DMS 273 treated with DMSO at 0.1 percent for 48 hours (cell line): ENCODE measurements at places on chromosomes 5 and 9.

DNA sequence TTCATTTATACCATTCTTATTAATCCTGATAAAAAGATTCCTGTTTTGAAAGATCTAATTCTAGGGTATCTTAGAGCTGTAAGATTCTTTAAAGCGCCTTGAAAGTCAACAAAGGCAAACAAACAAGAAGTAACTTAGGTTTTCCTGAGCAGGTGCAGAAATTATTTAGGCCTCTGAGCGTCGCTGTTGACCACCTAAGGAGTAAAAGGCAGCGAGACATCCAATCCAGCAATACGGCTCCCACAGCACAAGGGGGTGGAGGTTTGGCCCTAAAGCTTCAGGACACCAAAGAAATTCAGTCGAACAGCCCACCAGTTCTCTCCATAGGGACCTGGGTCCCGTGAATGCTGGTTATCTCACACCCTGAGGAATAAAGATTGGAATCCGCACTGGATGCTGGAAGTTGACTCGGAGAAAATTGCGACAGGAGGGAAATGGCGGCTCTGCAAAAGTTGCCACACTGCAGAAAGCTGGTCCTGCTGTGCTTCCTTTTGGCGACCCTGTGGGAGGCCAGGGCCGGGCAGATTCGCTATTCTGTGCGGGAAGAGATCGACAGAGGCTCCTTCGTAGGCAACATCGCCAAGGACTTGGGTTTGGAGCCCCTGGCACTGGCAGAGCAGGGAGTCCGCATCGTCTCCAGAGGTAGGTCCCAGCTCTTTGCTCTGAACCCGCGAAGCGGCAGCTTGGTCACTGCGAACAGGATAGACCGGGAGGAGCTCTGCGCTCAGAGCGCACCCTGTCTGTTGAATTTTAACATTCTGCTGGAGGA lies at the start of gene PCDHGA2:
Gene PCDHGA2, plus strand, starts transcription at position 223 of the 769 bp plus-strand sequence.
- no peak for DNase-seq

GRCh38 chr5:175765858-175766257 lies 105.5 kb upstream of the CPLX2 start:
- DNase-seq: no peak

GRCh38 chr9:6055216-6055615 lies 39.8 kb upstream of the RANBP6 start:
- DNase-seq: peak; percentile 70

GRCh38 chr5:54746777-54747398 lies 229.3 kb downstream of the SNX18 start:
- DNase-seq: no peak

GRCh38 chr9:16642421-16643109 lies 227.9 kb downstream of the BNC2 start:
- no peak for DNase-seq

- no peak for DNase-seq
Observed at GRCh38 chr5:17399931-17400330, 98.1 kb upstream of the TAF11L2 start.

DNA sequence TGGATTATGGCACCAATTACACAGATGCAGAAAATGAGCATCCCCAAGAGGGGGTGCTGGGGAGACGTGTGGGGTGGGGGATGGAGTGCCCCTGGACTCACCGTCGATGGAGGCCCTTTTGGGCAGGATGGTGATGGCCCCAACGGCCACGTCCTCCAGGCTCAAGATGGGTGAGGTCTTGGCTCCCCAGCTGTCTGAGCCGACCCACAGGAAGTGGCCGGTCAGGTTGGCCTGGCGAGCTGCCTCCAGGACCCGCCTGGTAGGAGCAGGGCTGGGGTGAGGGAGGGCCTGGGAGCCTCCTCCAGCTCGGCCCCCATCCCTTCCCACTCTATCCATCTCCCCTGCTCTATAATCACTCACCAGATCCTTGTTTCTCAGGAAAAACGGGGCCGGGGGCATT lies 4.6 kb downstream of the GRM6 start:
- DNase-seq: no peak

GRCh38 chr9:69066955-69067354 lies 31.4 kb downstream of the FXN start:
- DNase-seq: no peak

- DNase-seq: no peak
Observed at GRCh38 chr9:107888773-107889227, 399.2 kb upstream of the KLF4 start.

DNA sequence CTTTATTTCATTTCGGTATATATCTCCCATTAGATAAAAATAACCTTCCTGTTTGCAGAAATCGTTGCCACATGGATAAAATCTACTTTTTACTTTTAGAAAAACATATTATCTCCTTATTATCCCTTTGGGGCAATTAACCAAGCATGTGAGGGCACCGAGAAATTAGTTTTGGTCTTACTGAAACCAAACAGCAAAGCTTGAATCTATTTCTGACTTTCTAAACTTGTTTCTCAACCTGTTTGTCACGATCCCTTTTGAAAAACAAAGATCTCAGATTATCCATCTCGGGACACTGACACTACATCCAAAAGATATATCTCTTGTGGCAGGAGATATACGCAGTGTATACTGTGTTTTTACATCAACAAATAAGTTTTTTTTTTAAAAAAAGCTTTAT lies 2.3 kb downstream of the TUT7 start:
- no peak for DNase-seq

- DNase-seq: no peak
Observed at GRCh38 chr9:2043243-2043642, 28.1 kb downstream of the SMARCA2 start.

DNA sequence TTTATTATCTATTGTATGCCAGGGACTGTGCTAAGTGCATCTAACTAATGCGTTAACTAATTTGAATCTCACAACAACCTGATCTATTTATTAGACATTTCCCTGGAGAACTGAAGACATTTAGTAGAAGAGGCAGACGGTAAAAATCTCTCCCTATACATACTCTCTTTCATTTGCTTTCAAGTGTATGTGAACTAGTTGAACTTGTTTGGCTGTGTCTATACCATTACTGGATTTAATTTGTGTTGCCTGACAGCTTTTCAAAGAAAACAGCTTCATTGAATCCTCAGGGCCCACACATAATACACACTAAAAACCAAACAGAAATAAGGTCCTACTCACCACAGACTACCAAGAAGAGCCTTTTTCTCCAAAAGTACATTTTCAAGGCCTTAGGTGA lies 133.6 kb upstream of the NR3C1 start:
- no peak for DNase-seq

DNA sequence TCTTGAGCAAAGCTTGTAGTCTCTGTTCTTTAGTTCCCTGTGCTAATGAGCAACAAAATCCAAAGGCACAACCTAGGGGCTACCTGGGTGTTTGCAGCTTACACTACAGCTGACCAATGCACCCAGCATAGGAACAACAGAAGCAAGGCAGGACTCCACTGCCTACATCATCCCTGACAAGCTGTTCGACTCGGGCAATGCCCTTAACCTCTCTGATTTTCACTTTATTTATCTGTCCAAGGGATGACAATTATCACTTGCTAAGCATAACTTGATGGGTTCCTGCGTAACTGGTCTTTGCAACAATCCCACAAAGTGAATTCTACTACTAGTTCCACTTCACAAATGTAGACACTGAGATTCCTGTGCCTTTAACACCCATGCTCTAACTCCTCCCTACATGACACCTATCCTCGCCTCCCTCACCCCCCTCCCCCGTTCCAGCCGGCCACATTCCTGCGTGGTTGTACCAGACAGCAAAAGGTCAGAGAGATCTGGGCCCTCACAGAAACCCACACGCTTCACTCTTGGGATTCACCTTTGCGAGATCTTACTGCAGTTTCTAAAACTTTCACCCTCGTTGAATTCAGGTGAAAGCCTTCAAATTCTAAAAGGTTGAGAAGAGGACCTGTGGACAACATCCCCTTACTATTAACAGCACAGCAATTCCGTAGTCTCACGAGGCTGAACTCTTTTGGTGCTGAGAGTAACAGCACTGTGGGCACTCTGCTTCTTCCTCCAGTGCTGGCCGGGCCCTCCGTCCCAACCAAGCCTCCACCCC lies 995 bp downstream of the IPPK start:
- DNase-seq: no peak

GRCh38 chr5:168320805-168321204 lies 29.4 kb downstream of the WWC1 start:
- DNase-seq: no peak

GRCh38 chr9:112848316-112849151 lies 42.1 kb downstream of the SLC46A2 start:
- no peak for DNase-seq
